ENCODE measurements at places on chromosomes 11 and 22.

DNA sequence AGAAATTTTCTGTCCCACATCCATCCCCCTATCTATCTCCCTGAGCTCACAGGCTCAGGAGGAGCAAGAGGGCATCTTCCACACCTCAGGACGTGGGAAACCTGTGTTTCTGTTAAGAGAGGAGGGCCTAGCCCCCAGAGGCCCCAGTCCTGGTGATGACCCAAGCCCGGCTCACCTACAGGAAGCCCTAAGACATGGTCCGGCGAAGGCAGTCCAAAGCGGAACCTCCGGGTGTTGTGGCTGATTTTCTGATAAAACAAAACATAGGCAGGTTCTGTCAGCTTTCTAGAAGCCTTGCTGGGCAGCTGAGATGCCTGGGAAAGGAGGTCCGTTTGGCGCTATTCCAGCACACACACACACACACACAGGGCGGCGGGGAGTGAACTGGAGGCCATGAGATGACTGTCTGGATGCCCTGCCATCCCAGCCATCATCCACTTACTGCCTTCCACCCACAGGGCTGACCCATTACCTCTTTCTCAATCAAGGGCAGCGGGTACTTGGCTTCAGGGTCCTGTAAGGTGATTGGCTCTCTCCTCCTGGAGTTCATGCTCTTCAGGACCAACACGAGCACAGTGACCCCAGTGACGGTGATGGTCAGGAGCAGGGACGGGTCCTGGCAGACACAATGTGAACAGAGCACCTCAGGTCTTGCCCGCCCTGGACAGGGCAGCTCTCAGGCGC is 882 bp downstream of the CYB5R2 start:
- DNase-seq, result no peak

- DNase-seq, result no peak
Measured at GRCh38 chr22:44256556-44257485, 55.9 kb downstream of the SHISAL1 start.

DNA sequence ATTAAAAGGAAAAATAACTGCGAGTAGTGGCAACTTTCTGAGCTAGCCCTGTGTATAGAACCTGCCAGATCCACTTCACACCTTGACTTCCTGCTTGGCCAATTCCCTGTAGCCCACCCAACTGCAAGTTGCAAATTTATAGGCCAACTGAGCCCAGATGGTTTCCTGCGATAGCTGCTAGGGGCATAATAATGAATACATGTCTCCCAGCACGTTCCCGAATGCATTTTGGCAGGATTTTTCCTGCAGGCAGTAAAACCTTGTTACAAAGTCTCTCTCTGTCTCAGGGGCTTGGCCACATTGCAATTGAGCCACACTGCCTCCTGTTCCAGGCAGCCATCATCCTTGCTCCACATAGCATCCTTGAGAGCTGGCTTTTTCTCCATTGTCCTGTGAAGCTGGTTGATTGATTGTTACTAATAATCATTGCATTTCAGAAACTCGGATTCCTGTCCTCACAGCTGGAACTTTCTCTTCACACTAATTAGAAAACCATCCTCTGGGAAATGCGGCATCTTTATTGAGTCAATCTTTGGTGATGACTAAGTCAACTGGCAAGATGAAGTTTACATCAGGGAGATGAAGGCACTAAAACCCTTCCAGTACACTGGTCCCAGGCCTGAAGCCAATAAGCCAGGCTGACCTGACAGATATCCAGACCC is 18.6 kb upstream of the LMO2 start:
- no peak for DNase-seq

GRCh38 chr22:39489094-39490068 is 12.7 kb upstream of the MIEF1 start:
- DNase-seq, result no peak

DNA sequence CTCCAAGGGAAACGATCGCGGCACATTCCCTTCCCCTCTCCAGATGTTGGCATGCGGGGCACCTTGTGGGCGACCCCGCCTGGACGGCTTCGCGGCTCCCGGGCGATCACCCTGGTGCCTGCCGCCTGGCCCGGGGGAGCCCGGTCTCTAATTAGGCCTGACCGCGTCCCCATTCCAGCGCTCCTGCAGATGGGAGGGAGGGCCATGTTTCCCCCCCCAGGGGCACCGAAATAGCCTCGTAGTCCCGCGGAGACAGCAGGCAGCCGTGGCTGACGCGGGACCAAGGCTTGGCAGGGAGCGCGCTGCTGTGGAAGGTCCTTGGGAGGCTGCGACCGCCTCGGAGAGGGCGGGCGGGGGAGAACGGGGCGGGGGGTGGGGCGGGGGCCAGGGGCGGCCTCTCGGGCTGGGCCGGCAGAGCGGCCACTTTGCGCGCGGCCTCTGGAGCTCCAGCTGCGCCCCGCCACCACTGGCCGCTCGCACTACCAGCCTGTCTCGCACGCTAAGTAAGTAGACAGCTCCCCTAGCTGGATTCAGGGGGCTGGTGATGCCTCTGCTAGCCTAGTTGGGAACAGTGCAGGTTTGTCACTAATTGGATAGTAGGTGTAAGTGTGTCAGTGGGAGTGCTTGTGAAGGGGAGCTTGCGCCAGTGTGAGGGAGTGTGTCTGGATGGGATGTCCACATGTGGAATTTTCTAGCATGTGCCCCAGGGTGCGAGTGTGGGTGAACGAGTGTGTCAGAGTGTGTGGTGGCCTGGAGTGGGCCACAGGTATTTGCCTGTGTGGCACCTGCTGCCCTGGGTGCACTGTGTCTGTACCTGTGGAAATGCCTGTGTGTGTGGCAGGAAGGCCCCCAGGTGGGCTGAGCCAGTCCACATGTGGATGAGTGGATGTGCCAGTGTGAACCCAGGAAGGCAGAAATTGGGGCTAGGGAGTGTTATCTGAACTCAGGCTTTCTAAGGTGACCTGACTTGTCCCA is at the start of gene INSC:
Gene INSC, plus strand, starts transcription at position 423 of the 975 bp plus-strand sequence. CDS start 34,252 bp downstream, outside the sequence.
- no peak for DNase-seq

DNA sequence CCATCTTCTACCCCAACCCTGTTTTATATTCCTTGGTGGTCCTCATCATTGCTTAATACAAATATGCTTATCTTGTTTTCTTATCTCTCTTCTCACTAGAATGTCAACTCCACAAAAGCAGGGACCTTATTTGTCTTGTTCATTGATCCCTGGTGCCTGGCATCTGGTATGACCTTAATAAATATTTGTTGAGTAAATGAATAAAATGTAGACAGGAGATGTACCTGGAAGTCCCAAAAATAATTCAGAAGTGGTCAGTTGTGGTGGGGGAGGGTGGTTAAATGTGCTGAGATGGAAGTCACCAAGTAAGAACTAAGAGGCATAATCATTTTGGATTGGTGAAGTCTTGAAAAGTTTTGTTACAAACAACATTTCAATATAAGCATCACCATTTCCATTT is 214.8 kb upstream of the MPPED2 start:
- no peak for DNase-seq

GRCh38 chr11:23954730-23955129 is 542.1 kb upstream of the LUZP2 start:
- DNase-seq, result no peak

GRCh38 chr11:34348096-34348495 is 9.7 kb downstream of the ABTB2 start:
- no peak for DNase-seq

- no peak for DNase-seq
Measured at GRCh38 chr11:19027829-19028595, 32.5 kb downstream of the MRGPRX2 start.

GRCh38 chr11:119839476-119840133 is 110.6 kb upstream of the NECTIN1 start:
- DNase-seq, result no peak

DNA sequence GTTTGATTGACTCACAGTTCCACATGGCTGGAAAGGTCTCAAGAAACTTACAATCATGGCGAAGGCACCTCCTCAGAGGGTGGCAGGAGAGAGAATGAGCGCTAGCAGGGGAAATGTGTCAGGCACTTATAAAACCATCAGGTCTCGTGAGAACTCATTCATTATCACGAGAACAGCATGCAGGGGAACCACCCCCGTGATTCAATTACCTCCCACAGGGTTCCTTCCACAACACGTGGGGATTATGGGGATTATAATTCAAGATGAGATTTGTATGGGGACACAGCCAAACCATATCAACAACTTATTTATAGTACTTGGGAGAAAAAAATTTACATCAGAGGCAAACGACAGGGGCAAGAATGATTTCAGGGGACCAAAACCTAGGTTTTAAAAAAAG is 3.0 kb downstream of the ME3 start:
- no peak for DNase-seq

GRCh38 chr22:19129871-19130270 is 1.2 kb upstream of the TSSK2 start:
- DNase-seq, result no peak

- no peak for DNase-seq
Measured at GRCh38 chr22:48098243-48098920, 1335.9 kb downstream of the TBC1D22A start.
